ENCODE measurements at places on chromosomes 13 and 19. TPM values are rescaled to one million over a fixed set of nuclear protein-coding genes. Genes with fewer than 3 reads are reported as not detected.

GRCh38 chr13:23381866-23382265 is 51.6 kb downstream of the SACS start:
- no peak for DNase-seq
- no peak overlapping the region for H3K27ac ChIP-seq
- no peak overlapping the region for H3K4me3 ChIP-seq

- peaks cover 9% of the 10 kb centered on the region for H3K36me3 ChIP-seq
- no peak overlapping the region for H3K4me3 ChIP-seq
- no peak overlapping the region for H3K27ac ChIP-seq
- H3K4me1 ChIP-seq: peaks cover 13% of the 10 kb centered on the region
- H3K27me3 ChIP-seq: no peaks in the 10 kb centered on the region
- no peak for DNase-seq
Measured at GRCh38 chr19:17869114-17869608, 2.6 kb upstream of the SLC5A5 start.

Gene MYADM
- 64.7 TPM for total RNA-seq

DNA sequence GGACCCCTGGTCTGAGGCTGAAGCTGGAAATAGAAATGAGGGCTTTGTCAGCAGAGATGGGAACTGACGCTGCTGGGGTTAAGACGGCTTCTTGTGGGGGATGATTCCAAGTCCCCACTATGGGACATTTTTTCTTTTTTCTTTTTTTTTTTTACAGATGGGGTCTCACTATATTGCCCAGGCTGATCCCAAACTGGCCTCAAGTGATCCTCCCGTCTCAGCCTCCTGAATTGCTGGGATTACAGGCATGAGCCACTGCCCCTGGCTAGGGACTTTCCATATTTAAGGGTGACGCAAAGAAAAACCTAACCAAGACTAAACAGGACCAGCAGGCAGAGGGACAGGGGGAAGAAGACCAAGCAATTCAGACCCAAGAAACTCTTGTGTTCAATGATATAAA is 10.0 kb downstream of the LRFN3 start:
- H3K27me3 ChIP-seq: no peaks in the 10 kb centered on the region
- peaks cover 1% of the 10 kb centered on the region for H3K36me3 ChIP-seq
- H3K4me3 ChIP-seq: no peak overlapping the region
- H3K27ac ChIP-seq: no peak overlapping the region

Gene SYDE1
- 1.8 TPM for total RNA-seq

Gene BEST2
- not detected for total RNA-seq

Gene ZNF829
- 4.5 TPM for total RNA-seq

Gene SLITRK1
- not detected for total RNA-seq

DNA sequence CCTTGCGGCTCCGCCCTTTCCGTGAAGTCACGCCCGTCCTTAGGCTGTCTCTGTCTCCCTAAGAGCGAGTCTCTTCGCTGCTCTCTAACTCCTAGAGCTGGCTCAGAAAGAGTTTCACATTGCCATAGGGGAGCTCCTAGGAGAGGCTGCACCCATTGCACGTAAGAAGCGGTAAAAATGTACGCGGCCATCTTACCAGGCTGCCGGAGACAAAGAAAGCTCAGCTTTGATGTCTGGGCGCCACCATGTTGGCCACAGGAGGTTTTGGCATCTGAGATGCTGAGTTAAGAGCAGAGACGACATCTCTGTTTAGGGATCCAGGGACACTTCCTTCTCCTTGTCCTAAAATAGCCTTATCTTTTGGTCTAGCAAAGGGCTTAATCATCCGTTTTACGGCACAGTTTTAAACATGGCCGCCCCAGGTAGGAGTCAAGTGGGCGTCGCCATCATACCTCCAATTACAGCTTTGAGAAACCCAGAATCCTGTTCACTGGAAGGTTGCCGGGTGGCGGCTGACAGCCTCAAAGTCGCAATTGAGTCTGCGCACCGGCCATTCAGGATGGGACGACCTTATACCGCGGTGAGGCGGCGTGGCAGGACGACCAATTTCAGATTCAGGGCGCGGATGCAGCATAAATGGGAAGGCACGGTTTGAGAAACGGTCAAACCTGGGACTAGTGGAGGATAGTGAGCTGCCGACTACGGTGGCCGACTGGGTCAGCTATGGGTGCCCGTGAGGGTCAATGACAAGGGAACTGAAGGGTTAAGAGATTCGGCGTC is at the start of gene ZNF793:
TSS of gene ZNF793 (plus strand) at position 553 of the 780 bp plus-strand sequence. CDS start 16,501 bp downstream, outside the sequence.
- no peak within 1 kb of the TSS for H3K27ac ChIP-seq
- no peaks in the 10 kb centered on the region for H3K4me1 ChIP-seq
- H3K4me3 ChIP-seq: no peak within 1 kb of the TSS

Gene KLK14
- 0.43 TPM for total RNA-seq

GRCh38 chr13:32893176-32893575 is 123.0 kb upstream of the KL start:
- no peak overlapping the region for H3K27ac ChIP-seq
- no peaks in the 10 kb centered on the region for H3K36me3 ChIP-seq
- H3K4me1 ChIP-seq: no peaks in the 10 kb centered on the region

Gene FOXA3
- not detected for total RNA-seq

GRCh38 chr19:48845384-48845783 is 9.1 kb upstream of the HSD17B14 start:
- no peaks in the 10 kb centered on the region for H3K27me3 ChIP-seq
- H3K36me3 ChIP-seq: no peaks in the 10 kb centered on the region
- DNase-seq: no peak
- H3K4me1 ChIP-seq: no peaks in the 10 kb centered on the region
- H3K4me3 ChIP-seq: no peak overlapping the region
- H3K27ac ChIP-seq: no peak overlapping the region

- H3K4me3 ChIP-seq: no peak overlapping the region
- no peaks in the 10 kb centered on the region for H3K36me3 ChIP-seq
- H3K4me1 ChIP-seq: peaks cover 24% of the 10 kb centered on the region
- peak; percentile 97 for DNase-seq
Measured at GRCh38 chr19:47428177-47428894, 9.0 kb upstream of the MEIS3 start.

DNA sequence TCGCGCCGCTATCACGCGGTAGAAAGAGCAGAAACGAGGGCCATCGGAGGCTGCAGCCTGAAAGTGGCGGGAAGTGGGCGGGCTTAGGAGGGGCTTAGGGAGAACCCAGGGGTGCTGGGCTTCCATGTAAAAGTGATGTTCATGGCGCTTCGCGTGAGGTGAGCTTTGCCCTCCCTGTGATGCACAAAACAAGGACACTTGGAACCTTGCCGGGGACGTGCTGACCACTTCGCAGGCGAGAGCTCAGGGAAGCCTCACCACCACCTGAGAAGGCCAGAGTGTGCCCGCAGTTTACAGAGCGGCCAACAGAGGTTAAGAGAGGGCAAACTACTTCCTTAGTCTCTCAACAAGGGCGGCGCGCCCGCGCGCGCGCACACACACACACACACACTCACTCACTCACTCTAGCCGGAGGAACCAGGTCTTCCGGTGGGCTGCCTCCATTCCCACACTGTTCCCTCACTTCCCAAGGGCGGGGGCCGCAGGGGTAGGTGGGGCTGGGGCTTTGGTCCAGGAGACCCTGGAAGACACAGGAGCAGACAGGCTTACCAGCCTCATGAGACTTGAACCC is 651 bp downstream of the GAPDHS start:
- peak overlapping the region; percentile 52 for H3K4me3 ChIP-seq
- H3K36me3 ChIP-seq: no peaks in the 10 kb centered on the region
- peaks cover 12% of the 10 kb centered on the region for H3K4me1 ChIP-seq

DNA sequence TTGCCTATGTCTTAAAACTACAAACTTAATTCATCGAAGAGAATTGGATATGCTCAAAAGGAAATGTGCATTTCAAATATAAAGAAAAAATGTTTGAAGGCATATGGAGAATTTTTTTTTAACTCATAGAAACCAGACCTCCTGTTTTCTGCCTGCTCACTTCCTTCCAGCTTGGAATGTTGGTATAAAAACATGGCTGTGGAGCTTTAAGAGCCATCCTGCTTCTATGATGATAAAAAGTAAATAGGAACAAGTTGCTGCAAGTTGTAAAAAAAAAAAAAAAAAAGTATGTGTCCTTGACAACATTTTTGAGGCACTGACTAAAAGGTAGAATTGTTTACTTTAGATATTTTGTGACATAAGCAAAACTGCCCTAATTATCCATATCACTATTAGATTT is 1230.7 kb downstream of the PCDH9 start:
- H3K27ac ChIP-seq: no peak overlapping the region
- H3K4me3 ChIP-seq: no peak overlapping the region
- H3K27me3 ChIP-seq: no peaks in the 10 kb centered on the region
- H3K4me1 ChIP-seq: no peaks in the 10 kb centered on the region
- no peak for DNase-seq

DNA sequence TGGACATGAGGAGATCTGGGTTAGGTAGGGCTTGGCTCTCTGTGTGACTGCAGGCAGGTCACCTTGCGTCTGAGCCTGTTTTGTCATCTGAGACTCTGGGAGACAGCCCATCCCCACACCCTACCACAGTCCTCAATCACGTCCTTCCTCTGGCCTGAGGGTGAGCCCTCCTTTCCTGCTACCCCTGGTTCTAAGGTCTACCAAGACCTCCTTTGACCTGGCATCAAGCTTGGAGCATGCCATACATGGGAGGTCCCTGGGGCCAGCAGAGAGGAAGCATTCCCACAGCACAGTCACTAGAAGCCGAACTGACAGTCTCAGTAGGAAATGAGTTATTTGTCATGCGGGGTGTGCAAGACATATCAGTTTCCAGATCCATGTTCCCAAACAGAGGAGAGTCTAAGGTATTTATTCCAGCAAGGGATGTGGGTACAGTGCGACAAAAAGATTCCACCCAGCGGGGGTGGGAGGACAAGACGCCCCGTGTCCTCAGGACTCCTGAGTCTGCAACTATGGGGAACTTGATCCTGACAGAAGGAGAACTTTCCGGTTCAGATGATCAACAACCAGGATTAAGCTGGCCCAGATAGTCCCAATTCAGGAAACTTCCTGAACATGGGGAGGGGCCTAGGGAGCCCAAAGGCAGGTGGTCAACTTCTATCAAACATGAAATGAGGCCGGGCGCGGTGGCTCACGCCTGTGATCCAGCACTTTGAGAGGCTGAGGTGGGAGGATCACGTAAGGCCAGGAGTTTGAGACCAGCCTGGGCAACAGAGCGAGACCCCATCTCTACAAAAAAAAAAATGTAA is 9.5 kb downstream of the ARRDC2 start:
- DNase-seq: no peak
- H3K4me1 ChIP-seq: peaks cover 68% of the 10 kb centered on the region
- H3K36me3 ChIP-seq: peaks cover 33% of the 10 kb centered on the region
- H3K27me3 ChIP-seq: no peaks in the 10 kb centered on the region
- peak overlapping the region; percentile 43 for H3K27ac ChIP-seq

Gene C19orf33
- not detected for total RNA-seq

GRCh38 chr13:97564956-97565355 is 131.0 kb downstream of the RAP2A start:
- no peaks in the 10 kb centered on the region for H3K4me1 ChIP-seq
- no peaks in the 10 kb centered on the region for H3K36me3 ChIP-seq
- H3K27me3 ChIP-seq: peaks cover 23% of the 10 kb centered on the region
- no peak for DNase-seq
- no peak overlapping the region for H3K27ac ChIP-seq

Gene TMEM272
- 0.18 TPM for total RNA-seq

GRCh38 chr19:41407271-41407670 is 9.7 kb downstream of the BCKDHA start:
- H3K36me3 ChIP-seq: peaks cover 2% of the 10 kb centered on the region
- H3K27ac ChIP-seq: no peak overlapping the region
- H3K4me1 ChIP-seq: peaks cover 12% of the 10 kb centered on the region
- H3K4me3 ChIP-seq: no peak overlapping the region

- peaks cover 59% of the 10 kb centered on the region for H3K27me3 ChIP-seq
- peaks cover 24% of the 10 kb centered on the region for H3K4me1 ChIP-seq
- no peak within 1 kb of the TSS for H3K27ac ChIP-seq
- H3K36me3 ChIP-seq: no peaks in the 10 kb centered on the region
Measured at GRCh38 chr19:45601524-45602374, at the start of gene GPR4. GPR4 (minus strand) TSS chr19:45602212; CDS start chr19:45591866, 10,346 bp downstream.

Gene TMEM150B
- not detected for total RNA-seq

DNA sequence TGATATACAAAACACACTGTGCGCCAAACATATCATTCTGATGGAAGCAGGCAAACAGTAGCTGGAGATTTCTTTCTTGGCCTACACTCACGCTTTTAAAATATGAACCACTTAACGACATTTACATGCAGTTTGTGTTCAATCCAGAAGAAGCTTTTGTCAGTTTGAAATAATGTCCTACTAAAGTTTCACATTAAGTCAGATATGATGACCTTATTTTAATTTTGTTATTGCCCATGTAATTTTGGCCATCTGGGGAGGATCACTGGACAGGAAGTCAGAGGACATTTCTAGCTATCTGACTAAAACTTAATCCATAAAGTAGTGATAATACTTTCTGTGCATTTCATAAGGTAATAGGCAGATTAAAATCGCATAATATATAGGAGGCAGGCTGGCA is 98.1 kb downstream of the DCLK1 start:
- H3K27me3 ChIP-seq: no peaks in the 10 kb centered on the region
- H3K4me1 ChIP-seq: no peaks in the 10 kb centered on the region
- DNase-seq: no peak
- no peak overlapping the region for H3K4me3 ChIP-seq
- H3K36me3 ChIP-seq: no peaks in the 10 kb centered on the region

DNA sequence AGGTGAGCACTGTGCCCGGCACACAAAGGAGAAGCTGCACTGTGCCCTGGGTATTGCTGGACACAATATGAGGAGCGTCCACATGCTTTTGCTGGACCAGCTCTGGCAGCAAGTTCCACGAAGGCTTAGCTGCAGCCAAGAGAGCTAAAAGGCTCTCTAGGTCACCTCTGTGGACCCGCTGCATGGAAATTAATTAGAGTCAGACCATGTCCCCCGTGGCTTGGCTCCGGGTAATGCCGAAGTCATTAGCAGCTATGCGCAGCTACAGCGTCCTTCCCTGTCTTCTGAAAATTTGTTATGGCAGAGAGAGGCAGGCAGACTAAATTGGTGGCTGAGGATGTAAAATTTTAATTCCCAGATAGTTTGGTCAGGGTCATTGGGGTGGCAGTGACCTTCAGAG is 271.5 kb downstream of the SLC7A1 start:
- H3K4me3 ChIP-seq: no peak overlapping the region
- no peak for DNase-seq
- no peak overlapping the region for H3K27ac ChIP-seq
- H3K4me1 ChIP-seq: no peaks in the 10 kb centered on the region

DNA sequence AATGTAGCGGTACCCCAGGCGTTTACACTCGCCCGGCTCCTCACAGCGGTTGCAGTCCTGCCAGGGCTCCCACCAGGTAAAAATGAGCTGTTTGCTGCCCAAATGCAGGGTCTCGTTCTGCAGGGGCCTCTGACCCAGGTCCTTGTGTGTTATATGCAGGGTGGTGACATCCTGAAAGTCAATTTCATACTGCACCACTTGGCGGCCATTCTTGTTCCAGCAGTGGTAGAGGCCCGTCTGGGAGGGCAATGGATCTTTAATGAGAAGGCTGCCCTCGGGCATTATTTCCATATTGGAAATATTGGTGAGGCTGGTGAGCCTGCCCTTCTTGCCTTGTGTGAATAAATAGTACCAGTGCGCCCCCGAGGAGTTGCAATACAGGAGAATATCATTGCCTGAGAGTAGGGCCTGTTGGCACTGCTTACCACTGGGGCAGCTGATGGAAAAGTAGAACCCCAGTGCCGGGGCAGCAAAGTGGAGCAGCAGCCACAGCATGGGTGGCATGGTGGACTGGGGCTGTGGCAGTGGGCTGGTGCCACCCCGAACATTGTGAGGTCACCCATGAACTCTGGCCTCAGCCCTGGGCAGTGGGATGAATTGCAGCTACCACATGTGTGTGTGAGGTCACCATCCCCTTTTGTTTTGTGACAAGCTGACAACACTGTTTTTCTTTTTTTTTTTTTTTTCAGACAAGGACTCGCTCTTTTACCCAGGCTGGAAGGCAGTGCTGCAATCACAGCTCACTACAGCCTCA is at the start of gene FAM187B:
TSS of gene FAM187B (minus strand) at position 563 of the 754 bp plus-strand sequence. CDS start at position 504, 59 bp downstream.
- H3K36me3 ChIP-seq: no peaks in the 10 kb centered on the region
- peaks cover 6% of the 10 kb centered on the region for H3K4me1 ChIP-seq
- H3K4me3 ChIP-seq: no peak within 1 kb of the TSS
- no peak for DNase-seq
- H3K27me3 ChIP-seq: no peaks in the 10 kb centered on the region
